ENCODE measurements at places on chromosomes 3 and 15. TPM values are rescaled to one million over a fixed set of nuclear protein-coding genes. Genes with fewer than 3 reads are reported as not detected.

The FANCD2OS gene
- not detected for polyA plus RNA-seq

The CLDN16 gene
- polyA plus RNA-seq: 0.08 TPM

The TRIM42 gene
- not detected for polyA plus RNA-seq

The PRR23C gene
- not detected for polyA plus RNA-seq

The BHLHE40 gene
- polyA plus RNA-seq: 28.6 TPM

DNA sequence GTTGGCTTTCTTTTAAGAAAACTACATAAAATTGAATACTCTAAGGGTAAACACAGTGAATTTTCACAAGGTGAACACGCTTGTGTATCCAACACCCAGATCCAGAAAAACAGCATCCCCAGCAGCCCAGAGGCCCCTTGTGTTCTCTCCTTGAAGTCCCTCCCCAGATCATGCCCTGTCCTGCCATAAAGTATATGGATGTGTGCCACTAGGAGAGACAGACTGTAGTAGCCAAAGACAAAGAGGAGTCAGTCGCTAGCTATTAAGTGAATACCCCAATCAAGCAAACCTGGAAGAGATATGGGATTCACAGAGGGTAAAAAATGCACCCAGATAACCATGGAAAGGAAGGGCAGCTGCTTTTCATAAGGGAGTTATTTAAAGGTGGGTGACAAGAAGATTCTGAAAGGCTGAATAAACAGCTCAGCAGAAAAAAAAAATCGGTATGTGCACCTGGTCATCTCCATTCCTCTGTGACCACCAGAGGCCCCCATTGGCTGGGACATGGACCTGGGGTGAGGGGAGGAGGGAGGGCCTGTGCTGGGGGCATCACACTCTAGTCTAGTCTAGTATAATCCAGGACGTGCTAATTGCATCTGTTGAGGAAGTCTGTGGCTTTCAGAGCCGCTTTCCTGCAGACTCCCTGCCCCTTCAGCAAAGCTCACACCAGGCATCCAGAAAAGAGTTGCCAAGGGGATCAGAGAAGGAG, 167.3 kb upstream of the NDN start:
- DNase-seq: no peak

DNA sequence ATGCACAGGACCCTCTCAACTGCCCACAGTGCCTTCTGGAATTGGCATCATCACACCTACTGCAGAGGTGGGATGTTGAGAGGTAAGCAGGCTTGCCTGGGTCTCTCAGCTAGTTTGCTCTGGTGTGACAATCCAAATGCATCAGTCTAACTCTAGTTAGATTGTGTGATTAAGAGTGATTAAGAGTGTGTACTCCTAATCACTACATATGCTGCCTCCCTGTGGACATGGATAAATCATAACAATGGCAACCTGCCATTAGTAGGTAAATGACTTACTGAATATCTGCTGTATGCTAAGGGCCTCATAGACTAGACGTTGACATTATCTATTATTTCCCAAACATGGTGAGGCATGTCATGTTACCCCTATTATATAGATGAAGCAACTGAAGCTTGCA, 342.1 kb downstream of the OCA2 start:
- no peak for DNase-seq

GRCh38 chr3:122461806-122462205, 45.9 kb upstream of the WDR5B start:
- DNase-seq: no peak

DNA sequence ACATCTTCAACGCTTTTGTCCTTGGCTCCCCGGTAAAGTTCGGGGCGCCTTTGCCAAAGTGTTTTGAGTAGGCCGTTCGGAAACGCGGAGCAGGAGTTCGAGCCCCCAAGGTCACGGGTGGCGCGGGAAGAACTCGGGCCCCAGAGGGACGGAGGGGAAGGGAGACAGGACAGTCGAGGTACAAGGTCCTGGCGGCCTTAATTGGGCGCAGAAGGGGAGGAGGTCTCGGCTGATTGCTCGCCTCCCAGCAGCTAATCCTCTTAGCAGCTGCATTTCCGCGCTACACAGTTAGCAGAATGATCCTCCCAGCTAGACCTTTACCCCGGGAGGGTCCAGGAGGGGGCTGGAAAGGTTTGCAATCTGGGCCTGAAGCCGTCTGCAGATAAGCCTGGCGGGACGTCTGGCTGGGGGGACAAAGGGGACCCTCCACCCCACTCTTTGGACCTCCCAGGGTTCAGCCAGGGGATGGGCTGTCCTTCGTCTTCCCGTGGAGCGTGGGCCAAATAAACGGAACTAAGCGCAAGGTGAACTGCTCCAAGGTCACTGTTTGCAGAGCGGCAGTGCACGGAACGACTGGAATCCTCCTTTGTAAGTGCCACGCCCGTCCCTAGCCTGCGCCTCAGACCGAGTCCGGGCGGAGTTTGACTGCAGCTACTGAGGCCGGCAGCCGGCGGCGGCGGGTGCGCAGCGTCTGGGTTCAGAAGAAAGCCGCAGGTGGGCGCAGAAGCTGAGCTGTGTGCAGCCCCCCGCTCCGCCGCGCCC, 7.2 kb downstream of the EOMES start:
- no peak for DNase-seq

DNA sequence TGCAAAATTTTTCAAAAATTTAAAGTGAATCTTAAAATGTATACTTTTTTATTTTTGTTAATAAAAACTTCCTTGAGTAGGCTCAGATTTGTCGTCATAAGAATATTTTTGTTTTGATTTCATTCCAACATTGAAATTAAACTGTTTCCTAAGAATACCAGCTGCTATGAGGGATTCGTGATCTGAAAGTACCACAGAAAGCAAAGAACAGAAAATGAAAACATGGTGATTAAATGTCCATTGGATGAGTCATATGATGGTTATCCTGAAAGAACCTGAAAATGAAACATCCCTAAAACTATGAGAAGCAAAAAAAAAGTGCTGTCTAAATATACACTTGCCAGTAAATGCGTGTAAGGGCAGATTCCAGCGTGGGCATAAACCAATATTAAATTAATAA, 143.8 kb downstream of the GMNC start:
- DNase-seq: no peak

GRCh38 chr3:192831111-192831644, 86.5 kb downstream of the MB21D2 start:
- DNase-seq: no peak

GRCh38 chr3:65953881-65954733, 84.6 kb downstream of the MAGI1 start:
- peak; percentile 47 for DNase-seq

- no peak for DNase-seq
These were observed 13.2 kb downstream of the FAM162A start for GRCh38 chr3:122397201-122397600.

GRCh38 chr3:43753741-43754715, 63.3 kb downstream of the ABHD5 start:
- no peak for DNase-seq

DNA sequence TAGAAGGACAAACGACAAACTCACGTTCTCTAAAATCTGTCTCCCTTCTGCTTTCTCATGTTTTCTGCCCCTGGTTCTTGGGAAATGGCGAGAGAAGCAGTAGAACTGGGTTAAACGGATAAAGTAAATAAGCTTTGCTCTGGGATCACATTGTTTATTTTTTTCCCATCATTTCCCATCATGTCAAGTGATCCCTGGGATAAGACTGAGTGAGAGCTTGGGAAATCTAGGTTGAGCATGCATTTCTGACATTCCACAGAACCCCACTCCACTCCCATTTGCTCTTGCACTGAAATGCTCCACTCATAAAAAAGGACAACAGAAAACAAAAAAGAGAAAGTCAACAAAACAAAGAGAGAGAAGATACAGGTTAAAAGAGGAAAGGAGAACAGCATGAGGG, 69.1 kb downstream of the SEMA6D start:
- no peak for DNase-seq

GRCh38 chr15:57108296-57108695, 189.9 kb downstream of the TCF12 start:
- no peak for DNase-seq

GRCh38 chr3:37812499-37812896, 49.2 kb upstream of the CTDSPL start:
- peak; percentile 52 for DNase-seq

DNA sequence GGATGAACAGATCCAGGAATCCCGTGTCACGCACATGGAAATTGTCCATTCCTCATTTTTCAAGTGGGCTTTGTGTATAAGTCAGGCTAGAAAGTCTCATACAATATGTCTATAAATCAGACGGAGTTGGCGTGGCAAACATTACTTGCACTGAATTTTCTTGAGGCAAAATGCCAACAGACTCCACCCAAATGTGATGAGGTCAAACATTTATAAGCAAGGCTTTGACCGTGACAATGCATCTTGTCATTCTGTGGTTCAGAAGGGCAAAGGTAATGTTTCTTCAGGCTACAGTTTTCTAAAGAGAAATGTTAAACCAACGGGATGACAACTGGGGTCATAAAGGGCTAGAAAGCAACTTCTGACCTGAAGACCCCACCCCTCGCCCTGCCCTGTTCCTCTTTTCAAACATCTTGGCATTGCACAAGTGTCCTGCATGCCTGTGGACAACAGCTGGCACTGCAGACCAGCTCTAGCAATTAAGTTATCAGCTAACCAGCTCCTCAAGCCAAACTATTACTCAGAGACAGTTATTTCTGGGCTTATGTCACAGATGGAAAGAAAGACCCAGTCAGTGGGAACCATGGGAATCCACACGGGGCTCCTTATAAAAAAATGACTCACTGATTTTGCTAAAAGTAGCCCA, 36.5 kb upstream of the SPTBN5 start:
- DNase-seq: no peak

- no peak for DNase-seq
These were observed 78.3 kb downstream of the TFRC start for GRCh38 chr3:196003611-196004010.

DNA sequence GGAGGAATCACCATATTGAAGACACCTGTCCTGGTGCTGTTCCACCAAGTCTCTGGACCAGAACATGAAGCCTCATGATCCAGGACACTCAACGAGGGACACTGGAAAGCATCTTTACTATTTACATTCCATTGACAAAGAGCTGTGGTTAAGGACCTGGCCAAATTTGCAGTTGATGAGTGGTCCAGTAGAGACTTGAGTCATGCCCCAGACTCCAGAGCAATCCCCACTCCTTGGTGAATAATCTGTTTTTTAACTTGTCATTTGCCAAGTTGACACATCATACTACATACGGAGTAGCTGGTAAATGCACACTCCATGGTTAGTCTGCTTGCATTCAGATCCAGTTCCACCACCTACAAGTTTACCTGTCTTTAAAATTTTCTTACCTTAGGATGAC, 1.2 kb upstream of the COL6A6 start:
- DNase-seq: no peak

DNA sequence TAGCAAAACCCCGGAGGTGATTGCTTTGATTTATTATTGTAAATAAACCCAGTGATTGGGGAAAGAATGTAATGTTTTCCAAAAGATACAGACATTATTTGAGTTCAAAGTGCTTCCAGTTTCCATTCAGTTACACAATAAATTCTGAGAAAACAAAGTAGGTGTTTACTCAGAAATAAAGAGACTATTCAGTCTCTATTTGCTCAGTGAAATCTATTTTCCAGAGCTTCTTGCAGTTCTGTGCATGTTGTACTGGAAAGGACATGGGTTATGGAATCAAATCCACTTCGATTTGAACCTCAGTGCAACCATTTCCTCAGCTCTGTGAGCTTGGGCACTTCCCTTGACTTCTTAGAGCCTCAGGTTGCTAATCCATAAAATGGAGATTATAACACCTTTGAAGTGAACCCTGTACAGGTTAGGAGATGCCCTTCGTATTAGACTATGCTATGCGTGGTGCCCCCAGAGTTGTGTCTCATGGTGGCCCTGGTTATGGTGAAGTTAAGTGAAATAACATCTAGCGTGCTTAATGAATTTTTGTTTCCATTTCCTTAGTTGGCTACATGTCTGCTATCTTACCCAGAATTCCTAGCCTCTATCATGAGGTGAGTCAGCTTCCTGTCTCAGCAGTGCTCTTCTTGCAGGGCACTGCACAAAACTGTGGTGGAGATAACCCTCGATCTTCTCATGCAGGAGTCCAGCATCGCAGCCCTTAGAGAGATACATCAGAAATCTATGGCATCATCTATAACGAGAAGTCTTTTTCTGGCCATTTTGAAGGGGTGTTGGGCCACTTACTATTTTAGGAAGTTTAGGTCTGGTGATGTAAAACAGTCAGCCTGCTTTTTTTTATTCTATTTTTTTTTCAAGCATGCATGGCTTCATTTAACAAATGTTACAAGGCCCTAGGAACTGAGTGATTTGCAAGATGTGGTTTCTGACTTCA, 97.7 kb downstream of the RPL39L start:
- DNase-seq: no peak

- DNase-seq: no peak
These were observed 8.3 kb downstream of the GHRL start for GRCh38 chr3:10284496-10284895.

- DNase-seq: no peak
These were observed 47.1 kb downstream of the POC1A start for GRCh38 chr3:52106951-52107611.

All from ovary (tissue), 10 donors.